NCI-H2029 treated with DMSO at 0.1 percent for 48 hours (cell line): ENCODE measurements at places on chromosomes 1 and 21.

- DNase-seq = peak; percentile 31
Observed at GRCh38 chr1:204418174-204419063, 6.8 kb upstream of the PPP1R15B start.

GRCh38 chr1:157199421-157199755, 61.2 kb upstream of the ETV3 start:
- DNase-seq = no peak

GRCh38 chr21:32507342-32507919, 77.9 kb downstream of the TCP10L start:
- DNase-seq = no peak

DNA sequence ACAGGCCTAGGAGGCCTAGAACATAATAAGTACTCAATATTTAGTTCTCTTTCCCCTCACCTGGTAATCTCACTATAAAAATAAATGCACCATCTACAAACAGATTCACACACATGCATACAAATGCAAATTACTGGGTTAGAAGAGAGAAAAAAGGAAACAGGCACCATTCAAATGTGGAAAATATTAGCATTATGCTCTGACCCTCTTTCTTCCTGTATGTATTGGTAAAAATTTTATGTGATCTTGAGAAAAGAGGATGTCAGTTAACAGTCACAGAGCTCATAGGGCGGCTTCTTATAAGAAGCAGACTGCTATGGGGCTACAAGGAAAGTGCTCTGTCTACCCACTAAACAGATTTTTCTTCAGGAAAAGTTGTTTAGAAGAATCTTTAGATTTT, 565.4 kb downstream of the LMO4 start:
- no peak for DNase-seq

DNA sequence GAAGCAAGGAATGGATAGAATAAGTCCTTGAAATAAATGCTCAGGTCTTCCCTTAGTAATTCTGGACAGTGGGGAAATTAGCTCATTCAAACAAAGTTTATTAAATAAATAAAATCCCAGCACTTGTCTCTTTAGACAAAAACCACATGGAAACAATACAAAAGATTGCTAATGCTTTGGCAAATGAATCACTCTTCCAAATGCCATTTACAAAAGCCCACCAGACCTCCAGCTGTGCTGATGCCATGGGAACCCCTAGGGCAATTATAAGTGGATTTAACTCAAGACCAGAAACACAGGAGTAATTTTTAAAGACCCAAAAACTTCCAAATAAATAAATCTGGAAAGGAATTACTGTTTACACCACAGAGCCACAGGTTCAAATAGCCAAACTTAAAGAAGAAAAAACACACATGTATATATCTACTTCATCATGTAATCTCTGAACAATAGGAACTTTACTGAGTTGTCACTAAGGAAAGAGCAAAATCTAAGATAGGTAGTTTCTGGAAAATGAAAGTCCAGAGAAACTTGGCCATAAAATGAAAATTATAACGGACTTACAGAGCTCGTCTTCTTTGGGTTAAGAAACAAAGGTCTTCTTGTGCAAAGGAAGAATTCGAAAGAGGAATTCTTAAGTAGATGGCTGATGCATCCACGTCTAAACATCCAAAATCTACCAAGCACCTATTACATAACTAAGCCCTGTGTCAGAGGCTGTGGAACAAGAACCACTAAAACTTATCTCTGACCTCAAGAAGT, 399.4 kb downstream of the SMYD3 start:
- DNase-seq = no peak

GRCh38 chr1:207304710-207305488, 16.6 kb upstream of the CD55 start:
- DNase-seq = no peak

- DNase-seq = no peak
Observed at GRCh38 chr1:9014475-9015375, 11.5 kb downstream of the SLC2A7 start.

- DNase-seq = no peak
Observed at GRCh38 chr1:65938506-65938905, 145.8 kb downstream of the PDE4B start.

DNA sequence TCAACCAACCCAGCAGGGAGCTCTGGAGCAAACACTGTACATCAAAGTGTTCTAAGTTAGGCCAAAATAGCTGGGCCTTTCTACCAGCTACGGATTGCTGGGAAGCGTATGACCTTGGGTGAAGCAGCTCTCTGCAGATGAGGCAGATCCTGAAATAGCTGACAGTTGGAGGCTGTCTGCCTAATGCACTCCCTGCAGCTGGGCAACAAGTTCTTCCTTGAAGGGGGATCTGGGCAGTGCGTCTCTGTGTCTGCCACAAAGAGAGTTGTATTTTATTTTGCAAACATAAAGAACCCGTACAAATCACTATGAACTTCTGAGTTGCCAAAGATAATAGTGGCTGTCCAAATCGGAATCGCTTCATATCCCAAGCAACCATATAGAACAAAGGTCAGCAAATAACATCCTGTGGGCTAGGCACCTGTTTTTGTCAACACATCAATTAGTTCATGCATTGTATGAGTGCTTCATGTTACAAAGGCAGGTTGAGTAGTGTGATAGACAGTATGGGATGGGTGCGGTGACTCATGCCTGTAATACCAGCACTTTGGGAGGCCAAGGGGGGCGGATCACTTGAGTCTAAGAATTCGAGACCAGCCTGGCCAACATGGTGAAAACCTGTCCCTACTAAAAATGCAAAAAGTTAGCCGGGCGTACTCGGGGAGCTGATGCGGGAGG, 29.1 kb upstream of the KLF17 start:
- DNase-seq = peak; percentile 22

DNA sequence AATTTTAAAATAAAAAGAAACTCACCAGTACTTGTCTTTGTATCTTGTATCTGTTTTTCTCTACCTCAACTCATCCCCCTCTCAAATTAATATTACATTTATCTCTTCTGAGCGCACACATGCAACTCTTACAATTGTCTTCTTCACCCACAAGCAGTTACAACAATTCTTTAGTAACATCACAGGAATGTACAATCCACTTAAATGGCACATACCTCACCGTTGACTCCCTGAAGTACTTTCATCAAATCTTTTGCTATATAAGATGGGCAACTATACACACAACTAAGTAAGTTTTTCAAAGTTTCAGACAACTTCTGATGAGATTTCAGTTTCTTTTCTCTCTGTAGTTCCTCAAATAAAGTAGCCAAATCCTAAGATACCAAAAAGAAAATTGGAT, 28.3 kb downstream of the HEATR1 start:
- DNase-seq = no peak

DNA sequence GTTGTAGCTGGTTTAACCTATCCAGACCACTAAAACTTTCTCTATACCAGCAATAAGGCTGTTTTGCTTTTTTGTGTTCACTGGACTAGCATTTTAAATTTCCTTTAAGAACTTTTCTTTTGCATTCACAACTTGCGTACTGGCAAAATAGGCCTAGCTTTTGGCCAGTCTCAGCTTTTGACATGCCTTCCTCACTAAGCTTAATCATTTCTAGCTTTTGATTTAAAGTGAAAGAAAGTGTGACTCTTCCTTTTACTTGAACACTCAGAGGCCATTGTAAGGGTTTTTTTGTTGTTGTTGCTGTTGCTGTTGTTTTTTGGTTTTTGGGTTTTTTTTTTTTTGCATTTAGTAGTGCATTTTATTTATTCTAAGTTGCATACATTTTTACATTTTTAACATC, 15.2 kb downstream of the RPAP2 start:
- DNase-seq = no peak

DNA sequence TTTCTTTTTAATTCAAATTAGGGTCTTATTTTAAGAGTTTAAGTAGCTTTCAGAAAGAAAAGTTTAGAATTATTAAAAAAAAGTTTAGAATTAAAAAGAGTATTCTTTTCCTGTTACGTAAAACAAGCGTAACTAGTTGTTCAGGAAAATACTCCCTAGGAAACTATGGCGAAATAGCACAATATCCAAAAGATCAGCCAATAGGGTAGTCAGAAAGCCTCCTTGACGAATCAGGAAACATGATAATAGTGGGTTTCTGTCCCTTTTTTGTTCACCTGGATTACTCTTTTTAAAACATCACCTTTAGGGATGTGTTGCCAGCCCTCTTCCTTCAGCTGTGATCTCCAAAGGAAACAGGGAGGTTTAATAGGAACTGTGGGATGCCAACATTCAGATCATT, 25.2 kb downstream of the S1PR1 start:
- DNase-seq = no peak

DNA sequence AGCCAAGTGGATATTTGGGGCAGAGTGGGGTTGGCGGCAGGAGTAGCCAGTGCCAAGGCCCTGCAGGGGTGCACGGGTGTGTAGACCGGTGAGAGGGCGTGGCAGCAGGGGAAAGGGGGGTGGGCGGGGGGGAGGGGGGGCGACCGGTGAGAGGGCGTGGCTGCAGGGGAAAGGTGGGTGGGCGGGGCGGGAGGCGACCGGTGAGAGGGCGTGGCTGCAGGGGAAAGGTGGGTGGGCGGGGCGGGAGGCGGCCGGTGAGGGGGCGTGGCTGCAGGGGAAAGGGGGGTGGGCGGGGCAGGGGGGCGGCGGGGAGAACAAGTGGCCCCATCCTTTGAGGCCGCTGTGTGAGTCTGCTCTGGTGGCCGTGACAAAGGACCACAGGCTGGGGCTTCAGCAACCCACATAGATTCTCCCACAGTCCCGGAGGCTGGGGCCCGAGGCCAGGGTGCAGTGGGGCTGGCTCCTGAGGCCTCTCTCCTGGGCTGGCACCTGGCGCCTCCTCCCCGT, 25.8 kb downstream of the RRP1 start:
- DNase-seq = no peak

GRCh38 chr1:171397851-171398469, 84.0 kb downstream of the FMO4 start:
- no peak for DNase-seq

DNA sequence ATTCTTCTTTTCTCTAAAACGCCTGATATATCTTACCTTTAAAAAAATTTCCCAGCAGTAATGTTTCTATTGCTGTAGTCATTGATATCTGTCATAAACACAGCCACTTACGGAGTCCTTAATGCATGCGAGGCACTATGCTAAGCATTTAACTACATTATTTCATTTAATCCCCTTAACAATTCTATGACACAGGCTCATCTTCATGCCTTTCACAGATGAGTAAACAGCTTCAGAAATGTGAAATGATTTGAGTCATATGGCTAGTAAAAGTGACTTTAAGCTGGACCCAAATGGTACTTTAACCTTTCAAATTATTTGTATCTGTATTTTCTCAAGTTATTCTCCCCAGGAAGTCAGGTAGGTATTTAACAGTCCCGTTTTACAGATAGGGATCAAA, 125.1 kb upstream of the FGGY start:
- no peak for DNase-seq

DNA sequence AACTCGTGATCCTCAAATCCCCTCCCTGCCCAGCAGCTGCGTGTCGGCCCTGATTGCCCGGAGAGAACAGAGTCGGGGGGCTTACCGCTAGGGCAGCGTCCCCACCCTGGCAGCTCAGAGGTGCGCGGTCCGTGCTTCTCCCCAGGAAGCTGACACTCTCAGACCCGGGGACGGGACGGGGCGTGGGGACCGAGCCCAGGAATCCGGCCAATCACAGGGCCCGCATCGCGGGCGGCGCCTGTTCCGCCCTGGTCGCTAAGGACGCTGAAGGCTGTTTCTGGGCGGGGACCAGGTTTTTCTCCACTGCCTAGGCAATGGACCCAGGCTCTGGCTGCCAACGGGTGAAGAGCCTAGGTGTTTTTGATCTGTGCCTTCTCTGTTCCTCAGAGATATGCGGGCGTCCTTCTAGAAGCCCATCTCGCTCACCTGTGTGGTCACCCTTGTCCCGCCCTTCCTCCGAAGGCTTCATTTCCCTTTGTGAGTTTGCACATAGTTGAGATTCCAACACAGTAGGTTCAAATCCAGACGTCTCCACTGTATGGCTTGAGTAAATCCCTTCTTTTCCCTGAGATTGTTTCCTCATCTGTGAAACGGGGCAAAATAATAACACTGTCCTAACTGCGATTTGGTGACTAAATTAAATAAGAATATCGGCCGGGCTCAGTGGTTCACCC, at the start of gene C1orf87:
Gene C1orf87 (minus strand): TSS at position 166 of the 674 bp plus-strand sequence. CDS start 1,127 bp downstream, outside the sequence.
- DNase-seq = no peak

DNA sequence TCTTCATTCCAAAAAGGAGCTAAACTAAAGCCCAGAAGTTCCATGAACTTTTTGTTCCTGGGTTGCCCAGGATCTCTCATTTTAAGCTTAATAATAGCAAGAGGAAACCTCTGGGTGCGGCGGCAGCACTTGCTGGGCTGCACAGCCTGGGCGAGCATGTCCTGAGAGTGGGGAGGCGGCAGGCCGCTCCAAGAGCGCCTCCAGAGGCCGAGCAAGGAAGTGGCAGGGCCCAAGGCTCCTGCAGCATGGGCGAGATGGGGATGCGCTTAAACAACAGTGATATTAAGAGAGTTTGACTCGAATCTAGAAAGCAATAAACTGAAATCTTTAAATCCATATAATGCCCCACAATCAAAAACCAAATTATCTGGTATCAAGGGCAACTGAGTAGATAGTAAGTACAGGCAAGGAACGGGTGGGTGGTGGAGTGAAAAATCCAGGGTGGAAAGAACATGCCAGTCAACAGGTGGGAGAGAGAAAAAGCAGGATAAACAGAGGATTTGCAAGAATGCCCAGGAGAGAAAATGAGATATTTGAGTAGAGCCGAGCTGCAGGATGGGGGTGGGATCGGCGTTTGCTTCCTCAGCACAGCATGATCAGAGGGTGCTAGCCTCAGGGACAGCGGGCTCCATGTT, 14.1 kb upstream of the TNR start:
- no peak for DNase-seq

- DNase-seq = no peak
Observed at GRCh38 chr1:155993595-155993994, 15.2 kb upstream of the ARHGEF2 start.

DNA sequence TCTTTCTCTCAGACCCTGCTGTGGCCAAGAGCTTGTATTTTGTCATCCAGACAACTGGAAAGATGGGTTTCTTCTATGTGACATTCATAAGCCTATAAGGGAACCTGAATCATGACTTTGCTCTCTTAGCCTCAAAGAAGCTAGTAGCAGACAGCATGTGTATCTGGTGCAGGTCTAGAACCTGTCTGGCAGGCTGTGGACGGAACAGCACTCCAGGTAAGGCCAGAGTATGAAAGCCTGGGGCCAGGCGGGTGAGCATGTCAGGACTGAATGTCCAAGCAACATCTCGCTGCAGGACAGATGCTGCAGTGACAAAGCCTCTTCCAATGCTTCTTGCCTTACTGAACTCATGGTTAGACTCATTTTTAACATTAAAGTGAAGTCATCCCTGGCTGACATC, 32.8 kb downstream of the AKNAD1 start:
- DNase-seq = no peak

- DNase-seq = no peak
Observed at GRCh38 chr1:109790735-109791494, 27.2 kb upstream of the EPS8L3 start.
